ENCODE measurements at places on chromosomes 5 and 9.

DNA sequence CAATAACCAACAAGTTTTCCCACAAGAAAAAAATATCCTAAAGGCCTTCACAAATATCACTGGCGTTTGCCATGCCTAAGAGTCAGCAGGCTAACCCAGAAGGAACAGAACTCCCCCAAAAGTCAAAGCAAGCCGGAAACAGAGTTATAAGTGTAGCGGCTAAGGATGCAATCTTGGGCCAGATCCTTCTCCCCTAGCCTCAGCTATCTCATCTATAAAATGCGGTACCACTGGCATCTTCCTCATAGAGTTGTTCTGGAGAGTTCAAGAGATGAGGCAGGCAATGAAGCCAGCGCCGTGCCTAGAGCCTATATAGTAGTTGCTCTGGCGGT lies 632 bp downstream of the DPM2 start:
- DNase-seq, result no peak

DNA sequence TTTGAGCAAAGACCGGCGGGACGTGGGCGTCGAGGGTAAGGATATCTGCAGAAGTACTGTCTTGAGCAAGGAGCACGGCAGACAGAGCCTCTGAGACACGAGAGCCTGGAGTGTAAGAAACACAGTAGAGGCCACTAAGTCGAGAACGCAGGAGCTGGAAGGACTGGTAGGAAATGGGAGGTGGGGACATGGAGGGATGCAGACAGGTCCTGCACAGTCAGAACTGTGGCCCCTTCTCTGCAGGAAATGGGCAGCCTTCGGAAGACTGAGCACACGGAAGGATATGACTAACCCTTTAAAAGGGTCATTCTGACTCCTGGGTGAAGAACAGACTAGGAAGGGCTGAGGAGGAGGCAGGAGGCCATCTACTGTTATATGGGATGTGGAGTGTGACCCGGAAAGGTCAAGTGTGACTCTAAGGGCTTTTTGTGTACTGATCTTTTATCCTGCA lies 1.4 kb upstream of the CAMSAP1 start:
- DNase-seq, result no peak

DNA sequence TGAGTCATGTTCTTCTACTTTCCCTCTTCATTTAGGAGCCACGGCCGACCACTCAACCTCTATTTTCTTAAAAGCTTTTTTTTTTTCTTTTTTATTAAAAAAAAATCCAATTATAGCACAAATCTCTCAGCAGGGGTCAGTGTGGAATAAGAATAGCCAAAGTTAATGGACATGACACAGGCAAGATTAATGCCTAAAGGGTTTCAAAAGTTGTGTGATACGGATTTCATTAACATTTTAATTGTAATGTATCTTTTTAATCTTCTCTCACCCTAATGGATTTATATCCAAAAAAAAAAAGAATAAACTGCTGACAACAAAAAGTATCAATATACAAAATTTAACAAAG lies 5.4 kb downstream of the NACC2 start:
- no peak for DNase-seq

DNA sequence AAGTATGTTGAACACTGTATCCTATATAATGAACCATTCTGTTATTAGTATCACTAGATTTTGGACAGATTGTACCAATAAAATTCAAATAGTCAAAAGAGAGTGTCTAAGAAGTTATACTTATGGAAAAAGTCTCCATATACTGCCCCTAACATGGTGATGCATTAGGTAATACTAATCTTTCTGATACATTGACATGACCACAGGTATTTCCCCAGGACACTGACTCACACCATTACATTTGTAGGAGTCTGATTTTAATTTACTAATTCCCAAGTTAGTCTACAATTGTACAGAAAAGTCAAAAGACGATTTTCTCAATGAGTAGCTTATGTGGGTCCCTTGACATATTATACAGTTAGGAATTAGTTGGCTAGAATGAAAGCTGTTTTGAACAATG lies 593.8 kb downstream of the ISL1 start:
- no peak for DNase-seq

GRCh38 chr5:141934099-141934844 lies 10.6 kb downstream of the DELE1 start:
- no peak for DNase-seq

DNA sequence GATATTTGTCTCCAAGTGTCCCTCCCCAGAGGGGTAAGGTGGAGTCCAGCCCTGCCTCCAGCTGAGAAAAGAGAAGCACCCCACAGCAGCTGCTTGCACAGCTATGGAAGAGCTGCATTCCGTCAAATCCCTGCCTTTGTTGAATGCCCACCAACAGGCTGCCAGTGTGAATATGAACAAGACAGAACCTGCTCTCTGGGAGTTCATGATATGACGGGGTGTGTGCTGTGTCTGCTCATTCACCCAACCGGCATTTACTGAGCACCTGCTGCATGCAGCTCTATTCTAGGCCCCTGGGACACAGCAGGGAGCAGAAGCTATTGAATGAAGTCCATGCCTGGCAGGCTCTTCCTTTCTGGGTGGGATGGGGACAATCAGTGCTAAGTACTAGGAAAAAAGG lies 238.8 kb downstream of the GADD45G start:
- DNase-seq, result no peak

All from epithelial cell of prostate (primary cell).